ENCODE measurements at places on chromosomes 16 and 17. TPM values are rescaled to one million over a fixed set of nuclear protein-coding genes. Genes with fewer than 3 reads are reported as not detected.

DNA sequence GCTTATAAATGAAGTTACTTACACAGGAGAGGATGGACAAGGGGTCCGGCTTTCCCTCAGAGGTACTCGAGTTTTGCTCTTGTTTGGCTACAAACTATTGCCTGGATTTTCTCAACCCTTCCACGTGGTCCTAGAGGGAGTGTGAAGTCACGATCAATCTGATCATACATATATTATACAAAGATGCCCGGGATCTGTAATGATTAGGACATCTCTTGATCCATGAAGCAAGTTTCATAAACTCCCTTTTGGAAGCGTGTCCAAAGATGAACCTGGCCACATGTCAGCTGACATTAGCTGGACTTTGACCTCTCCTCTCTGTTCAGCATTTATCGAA, 2.3 kb upstream of the CDH11 start:
- H3K4me3 ChIP-seq, result no peak overlapping the region
- no peak overlapping the region for H3K27ac ChIP-seq
- DNase-seq, result no peak
- no peaks in the 10 kb centered on the region for H3K4me1 ChIP-seq
- no peaks in the 10 kb centered on the region for H3K36me3 ChIP-seq

- no peaks in the 10 kb centered on the region for H3K27me3 ChIP-seq
- no peak for DNase-seq
- H3K27ac ChIP-seq, result no peak overlapping the region
- H3K4me1 ChIP-seq, result no peaks in the 10 kb centered on the region
- no peak overlapping the region for H3K4me3 ChIP-seq
These were observed 621.7 kb upstream of the CDH11 start for GRCh38 chr16:65743558-65743957.

GRCh38 chr16:85566561-85567100, 46.5 kb upstream of the GSE1 start:
- DNase-seq, result no peak
- no peak overlapping the region for H3K27ac ChIP-seq
- H3K4me1 ChIP-seq, result peaks cover 27% of the 10 kb centered on the region
- no peak overlapping the region for H3K4me3 ChIP-seq
- no peaks in the 10 kb centered on the region for H3K36me3 ChIP-seq
- H3K27me3 ChIP-seq, result no peaks in the 10 kb centered on the region

- H3K36me3 ChIP-seq, result peaks cover 64% of the 10 kb centered on the region
- H3K4me3 ChIP-seq, result no peak overlapping the region
- no peaks in the 10 kb centered on the region for H3K27me3 ChIP-seq
- no peaks in the 10 kb centered on the region for H3K4me1 ChIP-seq
- no peak overlapping the region for H3K27ac ChIP-seq
- no peak for DNase-seq
These were observed 55.9 kb upstream of the CLEC18B start for GRCh38 chr16:74477226-74477625.

DNA sequence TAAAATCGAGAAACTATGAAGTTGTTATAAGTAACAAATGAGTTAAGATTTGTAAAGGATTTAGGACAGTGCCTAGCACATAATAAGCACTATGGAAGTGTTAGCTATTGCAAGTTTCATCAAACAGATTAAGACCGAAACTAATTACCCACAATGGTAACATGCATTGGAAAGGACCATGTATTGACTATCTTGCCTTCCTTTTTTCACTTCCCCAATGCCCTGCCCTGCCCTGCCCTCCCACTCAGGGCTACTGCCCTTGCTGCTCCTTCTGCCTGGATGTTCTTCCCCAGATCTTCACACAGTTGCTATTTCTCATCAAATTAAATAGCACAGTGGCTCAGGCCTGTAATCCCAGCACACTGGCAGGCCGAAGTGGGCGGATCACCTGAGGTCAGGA, 202.1 kb upstream of the PSMD7 start:
- no peaks in the 10 kb centered on the region for H3K4me1 ChIP-seq
- H3K27ac ChIP-seq, result no peak overlapping the region
- no peak overlapping the region for H3K4me3 ChIP-seq
- H3K36me3 ChIP-seq, result no peaks in the 10 kb centered on the region
- no peak for DNase-seq
- no peaks in the 10 kb centered on the region for H3K27me3 ChIP-seq

Gene RNF43
- total RNA-seq, result 2.5 TPM

Gene KIFC3
- 0.67 TPM for total RNA-seq

Gene HBZ
- total RNA-seq, result not detected

DNA sequence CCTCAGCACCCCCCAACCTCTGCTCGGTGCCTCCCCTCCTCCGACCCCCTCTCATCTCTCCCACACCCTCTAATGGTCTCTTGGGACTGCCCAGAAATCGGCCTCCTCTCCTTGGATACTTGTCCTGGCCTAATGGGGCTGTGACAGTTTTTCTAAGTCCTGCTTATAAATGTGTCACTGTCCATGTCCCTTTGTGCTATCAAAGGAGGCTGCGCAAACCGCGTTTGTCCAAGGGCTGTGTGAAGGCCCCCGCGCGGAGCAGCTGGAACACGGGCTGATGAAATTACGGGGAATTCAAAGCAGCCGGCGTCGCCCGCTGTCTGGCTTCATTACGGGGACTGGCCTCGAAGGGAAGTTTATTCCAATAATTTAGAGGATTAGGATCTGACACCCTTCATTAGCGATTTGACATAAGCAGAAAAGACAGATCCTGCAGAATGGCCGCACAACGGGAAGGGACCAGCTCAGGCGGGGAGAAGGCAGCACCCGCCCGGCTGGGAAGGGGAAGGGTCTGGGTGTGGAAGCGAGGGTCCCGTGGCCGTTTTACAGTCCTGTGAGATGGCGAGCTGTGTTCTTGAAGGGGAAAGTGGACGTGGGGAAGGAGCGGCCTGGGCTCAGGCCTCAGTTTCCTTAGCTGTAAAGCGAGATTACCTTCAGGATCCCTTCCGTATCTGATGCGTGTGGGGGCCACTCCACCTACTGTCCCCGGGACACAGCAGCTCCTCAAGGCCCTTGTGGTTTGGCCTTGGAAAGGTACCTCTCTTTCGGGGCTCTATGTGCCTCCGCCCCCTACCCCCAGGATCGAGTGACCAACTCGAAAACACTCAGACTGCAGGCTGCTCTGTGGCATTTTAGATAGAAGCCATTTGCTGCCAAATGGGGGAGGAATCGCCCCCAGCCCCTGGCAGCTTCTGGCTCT, 1.6 kb upstream of the WFIKKN2 start:
- DNase-seq, result no peak
- H3K27me3 ChIP-seq, result no peaks in the 10 kb centered on the region
- no peak overlapping the region for H3K27ac ChIP-seq
- no peaks in the 10 kb centered on the region for H3K4me1 ChIP-seq

- H3K36me3 ChIP-seq, result no peaks in the 10 kb centered on the region
- peak; percentile 95 for DNase-seq
- no peaks in the 10 kb centered on the region for H3K27me3 ChIP-seq
- H3K4me3 ChIP-seq, result peak overlapping the region; percentile 5
- H3K27ac ChIP-seq, result peak overlapping the region; percentile 73
These were observed 939 bp downstream of the BCL6B start for GRCh38 chr17:7023576-7024401.

Gene SOST
- not detected for total RNA-seq

Gene NPIPA2
- 5.1 TPM for total RNA-seq

DNA sequence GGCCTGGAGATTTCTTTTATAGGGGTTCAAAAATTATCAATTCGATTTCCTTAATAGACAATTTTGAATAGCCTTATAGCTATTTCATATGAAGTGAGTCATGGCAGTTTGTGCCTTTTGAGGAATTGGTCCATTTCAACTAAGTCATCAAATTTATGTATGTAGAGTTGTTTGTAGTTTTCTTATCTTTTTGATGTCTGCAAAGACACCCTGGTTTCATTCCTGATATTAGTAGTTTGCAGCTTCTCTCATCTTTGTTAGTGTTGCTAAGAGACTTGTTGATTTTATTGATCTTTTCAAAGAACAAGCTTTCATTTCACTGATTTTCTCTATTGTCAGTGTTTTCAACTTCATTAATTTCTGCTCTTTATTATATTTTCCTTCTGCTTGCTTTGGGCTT, 44.2 kb downstream of the N4BP1 start:
- no peaks in the 10 kb centered on the region for H3K27me3 ChIP-seq
- peaks cover 17% of the 10 kb centered on the region for H3K36me3 ChIP-seq
- no peak overlapping the region for H3K27ac ChIP-seq
- no peak for DNase-seq

GRCh38 chr17:19010729-19011505, 6.4 kb upstream of the FAM83G start:
- no peaks in the 10 kb centered on the region for H3K27me3 ChIP-seq
- no peak overlapping the region for H3K4me3 ChIP-seq
- H3K27ac ChIP-seq, result no peak overlapping the region
- no peaks in the 10 kb centered on the region for H3K4me1 ChIP-seq

DNA sequence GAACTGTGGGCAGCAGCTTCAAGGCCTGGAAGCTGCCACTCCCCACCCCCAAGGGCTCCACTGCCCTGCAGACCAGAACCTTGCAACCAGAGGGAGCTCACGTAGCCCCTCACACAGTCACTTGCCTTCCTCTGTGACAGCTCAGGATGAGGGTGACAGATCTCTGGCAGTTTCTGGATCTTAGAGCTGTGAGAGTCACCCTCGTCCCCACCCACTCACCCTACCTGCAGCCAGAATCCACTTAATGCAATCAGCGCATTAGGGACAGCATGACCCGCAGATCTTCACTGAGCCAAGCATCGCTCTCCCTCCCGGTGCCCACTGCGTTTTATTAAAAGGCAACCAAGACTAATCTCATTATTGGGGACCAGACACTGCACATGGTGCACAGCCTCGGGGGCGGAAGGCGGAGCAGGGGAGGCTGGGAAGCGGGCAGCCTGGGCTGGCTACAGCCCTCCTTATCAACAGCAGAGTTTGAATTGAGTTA, 3.5 kb downstream of the CYB561 start:
- no peak overlapping the region for H3K27ac ChIP-seq
- H3K27me3 ChIP-seq, result no peaks in the 10 kb centered on the region
- H3K36me3 ChIP-seq, result no peaks in the 10 kb centered on the region
- DNase-seq, result peak; percentile 56
- peaks cover 23% of the 10 kb centered on the region for H3K4me1 ChIP-seq

DNA sequence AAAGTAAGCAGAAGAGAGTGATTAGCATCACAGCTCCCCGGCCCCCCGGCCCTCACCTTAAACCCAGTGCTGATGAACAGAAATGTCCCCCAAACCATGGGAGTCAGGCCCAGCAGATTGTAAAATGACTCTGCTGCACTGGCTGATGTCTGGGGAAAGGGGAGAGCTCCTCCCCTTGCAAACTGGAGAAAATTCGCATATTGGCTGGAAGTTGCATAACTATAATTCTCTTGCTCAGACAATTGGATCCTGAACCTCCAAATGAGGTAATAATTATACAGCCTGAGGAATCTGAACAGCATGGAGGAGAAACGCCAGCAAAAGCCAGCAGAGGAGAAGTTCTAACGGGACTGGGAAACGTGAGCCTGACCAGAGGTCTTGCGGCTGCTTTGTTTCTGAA, 109.7 kb downstream of the C16orf95 start:
- no peak overlapping the region for H3K27ac ChIP-seq
- no peaks in the 10 kb centered on the region for H3K36me3 ChIP-seq
- no peaks in the 10 kb centered on the region for H3K27me3 ChIP-seq
- no peak overlapping the region for H3K4me3 ChIP-seq
- DNase-seq, result no peak
